ENCODE measurements at places on chromosomes 4 and X. TPM values are rescaled to one million over a fixed set of nuclear protein-coding genes. Genes with fewer than 3 reads are reported as not detected.

DNA sequence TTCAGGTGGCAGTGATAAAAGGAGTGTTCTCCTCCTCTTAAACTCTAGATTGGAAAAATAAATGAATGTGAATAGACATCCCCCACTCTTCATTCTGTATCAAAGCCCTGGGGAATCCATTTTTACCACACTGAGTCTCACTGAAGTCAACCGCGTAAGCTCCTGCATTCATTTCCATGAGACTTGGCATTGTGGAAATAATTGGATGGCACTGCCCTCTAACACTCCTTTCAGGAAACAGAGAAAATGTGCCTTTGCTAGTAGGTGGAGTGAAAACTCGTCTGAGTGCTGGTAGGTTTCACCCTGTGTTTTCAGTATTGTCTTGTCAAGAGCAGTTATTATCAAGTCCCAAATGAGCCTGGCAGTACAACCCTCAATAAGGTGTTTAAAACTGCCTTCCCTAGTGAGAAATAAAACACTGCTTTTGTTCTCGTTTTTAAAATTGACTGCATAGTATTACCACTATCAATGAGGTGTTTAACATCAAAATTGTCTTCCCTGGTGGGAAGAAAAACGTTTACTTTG lies 9.7 kb upstream of the CDKN2AIP start:
- DNase-seq: no peak
- H3K27me3 ChIP-seq: no peaks in the 10 kb centered on the region
- no peak overlapping the region for H3K4me3 ChIP-seq
- H3K4me1 ChIP-seq: no peaks in the 10 kb centered on the region
- no peaks in the 10 kb centered on the region for H3K36me3 ChIP-seq

DNA sequence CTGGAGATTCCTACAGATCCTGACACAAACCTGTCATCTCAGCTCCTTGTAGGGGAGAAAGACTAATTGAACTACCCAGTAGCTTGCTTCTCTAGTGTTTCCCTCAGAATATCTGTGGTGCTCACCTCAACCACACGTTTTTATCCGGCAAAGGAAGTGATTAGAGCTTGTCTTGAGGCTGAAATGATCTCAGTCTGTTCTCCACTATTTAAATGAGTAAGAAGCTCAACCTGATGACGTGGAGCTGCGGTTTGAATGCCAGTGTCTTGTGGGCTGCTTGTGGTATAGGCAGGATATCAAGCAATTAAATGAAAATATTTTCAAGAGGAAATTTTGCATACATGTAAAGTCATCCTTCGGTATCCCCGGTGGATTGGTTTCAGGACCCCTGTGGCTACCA lies 270.2 kb downstream of the TLL1 start:
- no peaks in the 10 kb centered on the region for H3K36me3 ChIP-seq
- H3K4me1 ChIP-seq: no peaks in the 10 kb centered on the region
- no peaks in the 10 kb centered on the region for H3K27me3 ChIP-seq
- no peak for DNase-seq
- no peak overlapping the region for H3K27ac ChIP-seq
- H3K4me3 ChIP-seq: no peak overlapping the region

DNA sequence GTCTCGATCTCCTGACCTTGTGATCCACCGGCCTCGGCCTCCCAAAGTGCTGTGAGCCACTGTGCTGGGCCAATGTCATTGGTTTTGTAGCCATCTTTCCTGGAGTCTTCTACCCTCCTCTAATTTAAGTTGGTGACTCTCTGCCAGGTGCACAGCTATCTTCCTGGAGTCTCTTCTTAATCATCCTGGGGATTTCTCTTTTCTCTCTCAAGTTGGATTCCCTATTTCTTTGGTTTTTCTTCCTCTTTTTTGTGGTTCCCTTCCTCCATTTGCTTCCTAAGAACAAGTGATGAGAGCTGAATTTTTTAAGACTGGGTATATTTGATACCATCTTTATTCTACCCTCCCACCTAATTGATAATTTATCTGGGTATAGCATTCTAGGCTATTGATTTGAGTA lies 113.8 kb downstream of the SYNPO2 start:
- no peaks in the 10 kb centered on the region for H3K4me1 ChIP-seq
- H3K36me3 ChIP-seq: no peaks in the 10 kb centered on the region
- H3K4me3 ChIP-seq: no peak overlapping the region
- H3K27me3 ChIP-seq: no peaks in the 10 kb centered on the region
- H3K27ac ChIP-seq: no peak overlapping the region

DNA sequence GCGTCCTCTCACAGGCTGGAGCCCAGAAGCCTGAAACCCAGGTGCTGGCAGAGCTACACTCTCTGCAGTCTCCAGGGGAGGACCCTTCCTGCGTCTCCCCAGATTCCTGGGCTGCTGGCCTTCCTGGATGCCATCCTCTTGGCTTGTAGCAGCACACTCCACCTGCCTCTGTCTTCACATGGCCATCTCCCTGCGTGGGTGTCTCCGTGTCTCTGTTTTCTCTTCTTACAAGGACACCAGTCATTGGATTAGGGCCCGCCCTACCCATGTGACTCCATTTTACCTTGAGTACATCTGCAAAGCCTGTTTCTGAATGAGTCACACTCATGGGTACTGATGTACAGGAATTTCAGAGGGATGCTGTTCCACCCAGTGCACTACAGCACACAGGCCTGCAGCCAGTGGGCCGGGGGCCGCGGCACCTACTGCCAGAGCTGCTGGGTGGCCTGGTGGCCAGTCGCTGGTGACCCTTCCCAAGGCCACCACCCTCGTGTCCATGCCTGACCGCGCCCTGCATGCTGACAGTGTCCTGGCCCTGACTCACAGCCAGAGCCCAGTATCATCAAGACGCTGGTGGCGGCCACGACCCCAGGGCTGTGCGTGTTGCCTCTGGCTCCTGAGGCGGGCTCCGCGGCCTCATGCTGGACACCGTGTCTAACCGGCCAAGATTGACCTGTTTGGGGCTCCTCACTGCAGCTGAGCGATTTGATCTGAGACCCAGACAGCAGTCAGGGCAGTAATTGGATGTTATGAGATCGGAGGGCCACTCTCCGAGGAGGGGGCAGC lies 63.6 kb upstream of the NKX1-1 start:
- no peak overlapping the region for H3K4me3 ChIP-seq
- DNase-seq: no peak
- H3K36me3 ChIP-seq: no peaks in the 10 kb centered on the region
- no peak overlapping the region for H3K27ac ChIP-seq
- H3K4me1 ChIP-seq: no peaks in the 10 kb centered on the region

DNA sequence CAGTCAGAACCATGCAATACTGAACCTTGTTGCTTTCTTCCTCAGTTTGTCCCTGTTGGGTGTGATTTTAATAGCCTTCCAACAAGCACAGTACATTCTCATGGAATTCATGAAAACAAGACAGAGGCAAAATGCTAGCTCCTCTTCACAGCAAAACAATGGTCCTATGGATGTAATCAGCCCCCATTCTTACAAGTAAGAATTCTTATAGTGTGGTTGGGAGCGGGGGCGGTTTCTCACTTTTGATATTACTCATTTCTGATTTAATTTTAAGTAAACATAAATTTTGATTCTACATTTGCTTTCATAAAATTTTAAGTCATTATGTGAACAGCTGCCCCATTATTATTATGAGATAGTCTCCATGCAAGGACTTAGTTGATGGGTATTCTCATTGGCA lies 80.8 kb upstream of the TLR2 start:
- H3K4me1 ChIP-seq: no peaks in the 10 kb centered on the region
- DNase-seq: no peak
- no peaks in the 10 kb centered on the region for H3K27me3 ChIP-seq
- no peak overlapping the region for H3K4me3 ChIP-seq
- no peak overlapping the region for H3K27ac ChIP-seq
- peaks cover 44% of the 10 kb centered on the region for H3K36me3 ChIP-seq

DNA sequence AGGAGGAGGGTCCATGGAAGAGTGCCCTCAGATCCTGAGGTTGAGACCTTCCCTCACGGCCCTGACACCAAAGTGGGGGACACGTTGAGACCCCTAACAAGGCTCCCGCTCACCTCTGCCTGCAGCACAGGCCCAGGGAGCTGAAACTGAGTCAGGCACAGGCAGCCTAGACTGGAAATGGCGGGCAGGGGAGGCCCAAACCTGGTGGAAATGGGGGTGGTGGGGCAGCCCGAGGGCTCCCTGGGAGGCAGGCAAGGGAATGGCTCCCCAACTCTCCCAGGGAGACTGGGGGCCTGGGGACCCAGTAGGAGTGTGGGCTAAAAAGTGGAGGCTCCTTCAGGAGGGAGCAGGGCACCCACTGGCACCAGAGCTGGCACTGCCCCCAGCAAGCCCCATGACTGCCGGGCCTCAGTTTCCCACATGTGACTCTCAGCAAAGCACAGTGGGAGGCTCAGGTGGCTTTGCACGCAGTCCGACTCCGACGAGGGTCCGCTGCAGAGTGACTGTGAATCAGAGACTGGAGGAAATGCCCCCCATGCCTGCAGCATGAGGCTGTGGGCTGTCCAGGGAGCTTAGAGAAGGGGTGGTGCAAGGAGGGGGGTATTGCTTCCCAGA lies 5.9 kb downstream of the NKX1-1 start:
- H3K36me3 ChIP-seq: no peaks in the 10 kb centered on the region
- no peaks in the 10 kb centered on the region for H3K4me1 ChIP-seq
- H3K27ac ChIP-seq: no peak overlapping the region
- no peaks in the 10 kb centered on the region for H3K27me3 ChIP-seq

- H3K4me3 ChIP-seq: no peak overlapping the region
- no peak overlapping the region for H3K27ac ChIP-seq
- no peaks in the 10 kb centered on the region for H3K4me1 ChIP-seq
- no peak for DNase-seq
Measured at GRCh38 chrX:151938172-151938571, 25.5 kb downstream of the MAGEA4 start.

GRCh38 chrX:107713543-107714205 lies 61.9 kb downstream of the TSC22D3 start:
- H3K4me3 ChIP-seq: no peak overlapping the region
- peak overlapping the region; percentile 93 for H3K27ac ChIP-seq
- peaks cover 75% of the 10 kb centered on the region for H3K4me1 ChIP-seq
- H3K27me3 ChIP-seq: no peaks in the 10 kb centered on the region
- H3K36me3 ChIP-seq: peaks cover 3% of the 10 kb centered on the region

DNA sequence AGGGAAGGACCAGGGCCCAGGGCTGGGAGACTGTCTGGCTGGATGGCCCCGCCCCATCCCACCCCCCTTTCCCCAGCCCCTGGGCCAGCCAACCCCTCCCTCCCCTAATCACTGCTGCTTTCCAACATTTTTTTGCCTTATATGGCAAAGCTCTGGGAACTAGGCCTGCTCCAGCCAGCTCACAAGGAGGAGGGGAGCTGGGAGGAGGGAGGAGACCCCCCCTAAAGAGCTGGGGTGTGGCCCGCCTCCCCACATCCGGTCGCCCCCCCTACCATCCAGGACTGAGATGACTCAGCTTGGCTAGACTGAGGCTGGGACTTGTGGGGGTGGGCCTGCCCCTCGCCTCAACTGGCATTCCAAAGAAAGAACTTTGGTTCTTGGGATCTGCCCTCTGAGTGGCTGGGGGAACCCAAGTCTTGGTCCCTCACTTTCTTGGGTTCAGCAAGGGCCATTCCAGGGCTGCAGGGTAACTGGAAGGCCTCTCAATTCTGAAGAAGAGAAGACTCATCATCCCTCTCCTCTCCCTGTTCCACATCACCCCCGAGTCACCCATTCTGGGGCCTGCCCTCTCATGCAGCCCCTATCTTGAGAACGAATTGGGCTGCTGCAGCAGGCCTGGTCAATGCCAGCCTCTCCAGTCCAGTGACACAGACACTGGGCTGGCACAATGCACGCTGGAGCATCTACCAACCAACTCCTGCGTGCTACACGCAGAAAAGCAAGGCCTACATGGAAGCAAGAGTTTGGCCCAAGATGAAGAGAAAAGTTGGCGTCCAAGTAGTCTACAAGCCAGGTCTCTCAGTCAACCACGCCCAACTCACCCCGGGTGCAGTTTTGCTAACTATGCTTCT lies 4.8 kb downstream of the FLNA start:
- H3K27me3 ChIP-seq: no peaks in the 10 kb centered on the region
- H3K4me3 ChIP-seq: peak overlapping the region; percentile 75
- peak overlapping the region; percentile 62 for H3K27ac ChIP-seq
- peaks cover 30% of the 10 kb centered on the region for H3K4me1 ChIP-seq
- DNase-seq: peak; percentile 47

GRCh38 chrX:45743081-45743533 lies 542.4 kb upstream of the DIPK2B start:
- H3K27me3 ChIP-seq: no peaks in the 10 kb centered on the region
- H3K4me3 ChIP-seq: no peak overlapping the region
- no peak overlapping the region for H3K27ac ChIP-seq

GRCh38 chrX:69192603-69193002 lies 27.4 kb upstream of the PJA1 start:
- no peak for DNase-seq
- no peaks in the 10 kb centered on the region for H3K36me3 ChIP-seq
- no peaks in the 10 kb centered on the region for H3K4me1 ChIP-seq
- H3K27ac ChIP-seq: no peak overlapping the region
- no peak overlapping the region for H3K4me3 ChIP-seq
- no peaks in the 10 kb centered on the region for H3K27me3 ChIP-seq

DNA sequence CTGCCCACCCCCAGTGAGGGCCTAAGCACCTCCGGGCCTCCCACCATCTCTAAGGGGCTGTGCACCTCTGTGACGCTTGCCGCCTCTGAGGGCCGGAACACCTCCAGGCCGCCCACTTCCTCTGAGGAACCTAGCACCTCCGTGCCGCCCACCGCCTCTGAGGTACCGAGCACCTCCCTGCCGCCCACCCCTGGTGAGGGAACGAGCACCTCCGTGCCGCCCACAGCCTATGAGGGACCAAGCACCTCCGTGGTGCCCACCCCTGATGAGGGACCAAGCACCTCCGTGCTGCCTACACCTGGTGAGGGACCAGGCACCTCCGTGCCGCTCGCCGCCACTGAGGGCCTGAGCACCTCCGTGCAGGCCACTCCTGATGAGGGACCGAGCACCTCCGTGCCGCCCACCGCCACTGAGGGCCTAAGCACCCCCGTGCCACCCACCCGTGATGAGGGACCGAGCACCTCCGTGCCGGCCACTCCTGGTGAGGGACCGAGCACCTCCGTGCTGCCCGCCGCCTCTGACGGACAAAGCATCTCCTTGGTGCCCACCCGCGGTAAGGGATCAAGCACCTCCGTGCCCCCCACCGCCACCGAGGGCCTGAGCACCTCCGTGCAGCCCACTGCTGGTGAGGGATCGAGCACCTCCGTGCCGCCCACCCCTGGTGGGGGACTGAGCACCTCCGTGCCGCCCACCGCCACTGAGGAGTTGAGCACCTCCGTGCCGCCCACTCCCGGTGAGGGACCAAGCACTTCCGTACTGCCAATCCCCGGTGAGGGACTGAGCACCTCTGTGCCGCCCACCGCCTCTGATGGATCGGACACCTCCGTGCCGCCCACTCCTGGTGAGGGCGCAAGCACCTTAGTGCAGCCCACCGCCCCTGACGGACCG lies 977 bp downstream of the MAGEE1 start:
- H3K4me1 ChIP-seq: peaks cover 4% of the 10 kb centered on the region
- peak; percentile 55 for DNase-seq
- no peaks in the 10 kb centered on the region for H3K27me3 ChIP-seq
- H3K36me3 ChIP-seq: no peaks in the 10 kb centered on the region
- H3K4me3 ChIP-seq: peak overlapping the region; percentile 76

DNA sequence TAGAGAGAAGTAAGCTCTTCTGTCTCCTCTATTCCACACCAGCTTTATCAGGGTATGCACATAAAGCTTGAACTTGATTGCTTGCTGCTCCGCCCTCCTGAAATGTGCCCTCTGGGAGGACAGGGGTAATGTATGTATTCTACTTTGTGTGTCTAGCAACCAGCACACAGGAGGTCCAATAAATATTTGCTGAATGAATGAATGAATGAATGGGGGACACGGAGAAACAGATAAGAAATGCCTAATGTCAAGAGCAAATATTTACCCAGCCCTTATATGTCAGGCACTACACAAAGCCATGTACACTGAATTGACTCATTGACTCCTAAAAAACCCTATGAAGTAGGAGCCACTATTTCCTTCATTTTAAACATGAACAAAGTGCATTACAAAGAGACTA lies 2.3 kb upstream of the MSL3 start:
- peaks cover 10% of the 10 kb centered on the region for H3K4me1 ChIP-seq
- DNase-seq: no peak
- H3K36me3 ChIP-seq: no peaks in the 10 kb centered on the region
- H3K27ac ChIP-seq: no peak overlapping the region

The UTP14A gene
- total RNA-seq: 14.0 TPM

The RAI2 gene
- not detected for total RNA-seq

The P2RY10 gene
- 1.3 TPM for total RNA-seq
